ENCODE measurements at places on chromosomes 7 and 10.

DNA sequence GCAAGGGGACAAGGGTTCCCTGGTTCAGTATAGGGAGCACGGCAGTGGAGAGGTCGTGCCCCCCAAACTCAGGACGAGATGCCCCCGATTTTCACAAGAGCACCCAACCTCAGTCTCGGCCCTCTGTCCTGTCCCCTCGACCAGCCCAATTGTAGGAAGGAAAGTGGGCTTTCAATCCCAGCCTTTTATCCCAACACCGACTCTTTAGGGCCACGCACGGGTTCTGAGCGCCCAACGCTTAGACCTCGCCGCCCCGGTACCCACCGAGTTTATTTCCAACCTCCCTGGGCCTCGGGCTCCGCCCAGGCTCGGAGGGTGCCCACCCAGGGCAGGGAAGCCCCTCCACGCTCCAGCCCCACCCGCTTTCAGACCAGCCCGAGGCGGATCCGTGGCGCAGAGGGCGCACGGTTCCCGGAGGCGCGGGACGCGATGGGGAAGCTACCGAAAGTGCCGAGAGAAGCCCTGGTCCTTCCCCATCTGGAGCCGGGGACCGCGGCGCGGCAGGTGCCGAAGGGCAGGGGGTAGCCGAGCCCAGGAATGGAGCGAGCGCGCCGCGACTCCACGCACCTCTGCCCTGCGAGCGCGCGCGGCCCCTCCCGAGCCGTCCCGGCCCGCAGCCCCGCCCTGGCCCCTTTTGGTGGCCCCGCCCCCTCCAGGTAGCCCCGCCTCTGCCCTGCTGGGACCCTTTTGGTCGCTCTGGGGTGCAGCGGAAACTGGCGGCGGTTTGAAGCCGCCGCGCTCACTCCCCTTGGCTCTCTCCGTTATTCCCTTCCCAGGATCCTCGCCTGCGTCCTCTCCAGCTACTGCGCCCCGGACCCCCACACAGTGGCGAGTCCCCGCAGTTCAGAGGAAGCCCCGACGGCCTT, 20.4 kb downstream of the GRID2IP start:
- peak; percentile 78 for DNase-seq

DNA sequence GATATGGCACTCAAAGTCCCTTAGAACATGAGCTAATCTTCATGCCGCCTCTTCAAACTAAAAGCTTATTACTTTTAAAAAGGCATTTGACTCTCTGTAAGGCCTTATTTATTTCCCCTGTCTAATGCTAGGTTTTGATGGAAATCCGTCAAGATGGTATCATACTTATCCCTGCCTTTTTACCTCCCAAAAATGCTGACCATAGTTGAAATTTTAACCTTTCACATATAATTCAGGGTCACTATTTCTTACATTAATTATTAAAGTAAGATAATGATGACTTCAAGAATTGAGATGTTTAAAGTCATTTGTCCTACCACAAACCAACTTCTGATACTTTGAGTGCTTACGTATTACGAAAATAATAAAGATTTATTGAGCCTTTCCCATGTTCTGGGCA, 12.3 kb upstream of the OSBPL3 start:
- DNase-seq = no peak

GRCh38 chr7:100685049-100685605, 8.9 kb downstream of the GIGYF1 start:
- no peak for DNase-seq

- peak; percentile 48 for DNase-seq
Observed at GRCh38 chr7:157136372-157136771, 2.4 kb upstream of the UBE3C start.

DNA sequence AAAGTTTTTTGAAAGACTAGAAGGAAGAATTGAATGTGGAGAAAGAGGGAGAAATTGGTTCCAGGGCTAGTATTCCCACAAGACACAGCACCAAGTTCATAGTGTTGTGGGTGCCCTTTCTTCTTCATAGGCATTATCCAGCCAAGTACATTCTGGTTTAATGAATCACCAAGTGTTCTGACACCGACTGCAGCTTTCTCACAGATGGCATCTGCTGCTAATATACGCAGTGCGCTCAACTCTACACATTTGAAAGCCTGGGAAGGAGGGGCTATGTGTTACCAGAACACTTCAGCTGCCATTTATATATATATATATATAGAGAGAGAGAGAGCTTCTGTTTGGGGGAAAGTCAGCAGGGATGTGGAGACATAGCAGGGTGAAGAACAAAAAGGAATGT, 1168.4 kb downstream of the GATA3 start:
- no peak for DNase-seq

DNA sequence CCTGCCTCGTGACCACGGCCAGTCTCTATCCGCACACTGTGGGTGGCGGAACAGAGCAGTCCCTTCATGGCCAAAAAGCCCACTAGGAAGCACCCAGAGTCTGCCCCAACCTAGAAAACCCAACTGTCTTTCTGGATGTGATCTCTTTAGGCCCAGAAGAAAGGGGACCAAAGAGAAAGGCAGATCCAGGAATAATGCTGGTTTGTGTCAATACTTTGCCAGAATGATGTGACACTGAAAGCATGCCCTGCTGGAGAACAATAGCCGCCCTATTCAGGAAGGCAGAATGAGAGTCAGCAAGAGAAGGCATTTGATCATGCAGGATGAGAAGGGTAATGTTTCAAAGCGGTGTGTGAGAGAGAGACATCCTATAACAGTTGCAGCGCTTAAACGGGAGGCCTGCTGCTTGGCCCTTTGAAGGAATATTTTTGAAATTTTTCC, 274.7 kb downstream of the USP6NL start:
- no peak for DNase-seq

DNA sequence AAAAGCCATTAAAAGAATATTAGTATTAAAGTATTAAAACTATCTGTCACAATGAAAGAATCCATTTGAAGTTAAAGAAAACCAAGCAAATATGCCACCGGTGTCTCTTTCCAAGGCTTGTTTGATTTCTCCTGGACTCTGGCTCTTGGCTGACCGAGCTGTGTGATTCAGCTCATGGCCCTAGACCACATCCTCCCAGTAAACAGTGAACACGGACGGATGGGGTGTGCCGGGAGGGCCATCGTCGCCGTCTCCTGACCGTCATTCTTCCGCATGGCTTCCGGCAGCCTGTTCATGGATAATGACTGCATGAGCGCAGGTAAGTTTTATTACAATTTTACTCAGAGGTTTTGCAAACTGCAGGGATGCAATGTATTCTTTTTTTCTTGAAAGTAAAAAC, 218.5 kb downstream of the DNAJB6 start:
- DNase-seq = no peak

DNA sequence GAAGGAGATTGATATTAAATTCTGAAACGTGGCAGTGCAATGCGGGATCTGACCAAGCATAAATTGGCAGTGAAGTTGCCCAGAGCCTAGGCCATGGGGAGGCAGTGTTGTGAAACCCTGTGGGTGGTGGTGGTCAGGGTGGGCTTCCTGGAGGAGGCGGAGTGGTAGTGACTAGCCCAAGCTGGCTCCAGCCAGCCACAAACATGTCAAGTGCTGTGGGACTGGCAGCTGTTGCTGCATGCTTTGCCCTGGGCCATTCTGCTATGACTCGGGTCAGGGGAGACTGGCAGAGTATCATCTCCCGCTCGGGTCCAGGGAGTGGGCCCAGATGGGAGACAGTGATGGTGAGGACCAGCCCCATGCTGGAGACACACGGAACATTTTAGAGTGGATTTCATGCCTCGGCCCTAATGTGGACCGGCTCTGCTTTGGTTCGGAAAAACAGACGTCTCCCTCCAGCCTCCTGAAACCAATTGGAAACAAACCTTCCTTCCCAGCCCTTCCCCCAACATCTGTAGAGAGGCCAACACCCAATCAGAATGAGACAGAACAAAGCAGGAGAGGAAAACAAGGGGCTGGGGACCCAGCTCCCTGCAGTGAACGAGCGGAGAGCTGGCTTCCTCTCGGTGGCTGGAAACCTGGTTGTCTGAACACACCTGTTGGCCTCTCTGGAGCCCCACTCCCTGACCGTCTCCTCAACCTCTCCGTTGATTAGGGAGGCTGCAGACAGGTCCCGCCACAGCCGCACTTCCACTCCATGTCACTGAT, 58.2 kb downstream of the TMEM270 start:
- no peak for DNase-seq

- DNase-seq = no peak
Observed at GRCh38 chr7:113338071-113338696, 219.8 kb upstream of the SMIM30 start.

DNA sequence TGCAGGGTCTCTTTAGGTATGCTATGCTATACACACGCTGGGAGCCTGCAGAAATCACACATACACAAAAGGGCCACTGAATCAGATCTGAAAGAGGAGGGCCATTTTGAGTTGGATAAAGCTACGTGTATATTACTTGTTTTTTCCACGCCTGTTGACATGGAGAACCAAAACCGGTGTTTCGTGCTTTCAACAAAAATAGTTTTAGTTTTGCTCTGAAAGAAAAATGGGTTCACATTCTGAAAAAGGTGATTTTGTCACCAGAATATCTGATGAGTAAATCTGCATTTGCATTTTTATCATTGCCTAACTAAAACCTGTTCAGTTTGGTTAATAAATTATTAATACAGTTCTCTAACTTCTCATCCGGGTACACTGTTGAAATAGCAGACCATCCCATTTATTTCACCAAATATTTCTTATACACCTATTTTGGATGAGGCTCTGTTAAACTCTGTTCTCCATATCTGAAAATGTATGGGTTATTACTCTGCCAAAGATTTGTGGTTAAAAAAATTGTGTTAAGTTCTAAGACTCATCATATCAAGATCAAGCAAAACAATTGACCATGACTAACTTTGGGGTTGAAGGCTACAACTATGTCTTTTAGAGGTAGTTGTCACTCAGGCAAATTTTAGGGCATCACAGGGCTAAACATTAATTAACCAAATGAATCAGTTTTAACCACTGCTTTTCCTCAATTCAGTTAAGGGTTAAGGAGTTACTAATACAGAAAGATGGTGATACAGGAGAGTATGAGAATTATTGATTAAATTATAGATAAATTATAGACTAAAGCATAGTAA, 101.2 kb upstream of the RPA3 start:
- no peak for DNase-seq

DNA sequence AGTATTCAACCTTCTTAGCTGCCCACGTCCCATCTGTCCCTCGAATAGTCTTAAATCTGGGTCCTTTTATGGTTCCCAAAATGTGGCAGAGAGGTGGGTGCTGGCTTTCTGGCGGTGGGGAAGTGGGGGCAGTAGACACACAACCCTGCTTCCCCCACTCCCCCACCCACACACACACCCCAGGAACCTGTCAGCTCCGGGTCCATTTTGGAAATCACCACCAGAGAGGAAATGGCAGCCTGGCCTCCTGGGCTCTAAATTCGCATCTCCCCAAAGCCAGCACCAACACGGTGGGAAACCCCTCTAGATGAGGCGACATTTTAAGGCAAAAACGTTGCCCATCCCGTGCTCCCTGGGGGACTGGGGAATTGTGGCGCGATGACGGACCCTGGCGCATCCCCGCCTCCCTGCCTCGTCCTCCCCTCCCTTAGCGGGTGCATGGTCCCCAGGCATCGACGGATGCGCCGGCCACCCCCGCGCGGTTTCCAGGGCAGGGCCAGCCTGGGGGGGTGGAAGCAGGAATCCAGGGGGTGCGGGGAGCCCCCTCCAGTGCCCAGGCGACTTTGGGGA, 702 bp downstream of the TMEM130 start:
- DNase-seq = no peak

GRCh38 chr10:24661376-24661775, 62.3 kb downstream of the ARHGAP21 start:
- no peak for DNase-seq

- DNase-seq = no peak
Observed at GRCh38 chr10:129194181-129194870, 272.7 kb upstream of the MGMT start.

DNA sequence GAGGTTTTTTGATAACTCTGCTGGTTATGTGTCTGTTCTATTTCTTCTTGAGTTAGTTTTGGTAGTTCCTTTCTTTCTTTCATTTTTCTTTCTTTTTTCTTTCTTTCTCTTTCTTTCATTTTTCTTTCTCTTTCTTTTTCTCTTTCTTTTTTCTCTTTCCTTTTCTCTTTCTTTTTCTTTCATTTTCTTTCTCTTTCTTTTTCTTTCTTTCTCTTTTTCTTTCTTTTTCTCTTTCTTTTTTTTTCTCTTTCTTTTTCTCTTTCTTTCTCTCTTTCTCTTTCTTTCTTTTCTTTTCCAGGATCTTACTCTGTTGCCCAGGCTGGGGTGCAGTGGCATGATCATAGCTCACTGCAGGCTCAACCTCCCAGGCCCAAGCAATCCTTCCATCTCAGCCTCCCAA, 20.4 kb upstream of the RHBDD2 start:
- DNase-seq = no peak

- no peak for DNase-seq
Observed at GRCh38 chr10:73965890-73966768, 31.8 kb upstream of the VCL start.

DNA sequence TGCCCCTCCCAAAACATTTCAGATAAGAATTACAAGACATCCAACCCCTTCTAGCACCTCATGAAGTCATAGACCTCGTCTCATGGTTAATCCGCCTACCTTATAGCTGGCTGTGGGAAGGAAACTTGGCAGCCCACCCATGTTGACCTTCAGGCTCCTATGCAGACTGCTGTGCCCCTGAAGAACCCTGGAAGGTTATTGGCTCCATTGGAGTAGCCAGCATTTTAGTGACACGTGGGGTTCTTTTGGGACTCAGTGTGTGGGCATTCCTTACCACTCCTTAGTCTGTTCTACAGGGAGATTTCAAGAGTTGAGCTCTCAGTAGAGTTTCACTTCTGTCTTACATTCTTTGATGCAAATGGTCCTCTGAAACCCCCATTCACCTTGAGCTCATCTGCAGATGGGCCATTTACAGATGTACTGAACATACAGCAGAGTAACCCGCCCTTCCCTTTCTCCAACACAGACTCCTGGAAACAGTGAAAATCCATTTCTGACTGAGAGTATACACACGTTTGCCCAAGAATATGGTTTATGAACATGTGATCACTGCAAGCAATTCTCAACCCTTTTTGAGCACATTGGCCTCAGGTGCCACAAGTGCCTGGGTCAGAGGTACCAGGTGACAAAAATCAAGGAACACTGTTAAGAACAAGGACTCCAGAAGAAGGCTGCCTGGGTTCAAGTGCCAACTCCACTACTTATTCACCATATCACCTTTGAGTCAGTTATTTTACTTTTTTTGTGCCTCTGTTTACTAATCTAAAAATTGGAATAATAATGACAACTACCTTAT, 54.0 kb upstream of the HECW1 start:
- DNase-seq = no peak

GRCh38 chr7:21028599-21028998, 241.9 kb upstream of the SP8 start:
- no peak for DNase-seq
